ENCODE measurements at places on chromosomes 13 and 19.

DNA sequence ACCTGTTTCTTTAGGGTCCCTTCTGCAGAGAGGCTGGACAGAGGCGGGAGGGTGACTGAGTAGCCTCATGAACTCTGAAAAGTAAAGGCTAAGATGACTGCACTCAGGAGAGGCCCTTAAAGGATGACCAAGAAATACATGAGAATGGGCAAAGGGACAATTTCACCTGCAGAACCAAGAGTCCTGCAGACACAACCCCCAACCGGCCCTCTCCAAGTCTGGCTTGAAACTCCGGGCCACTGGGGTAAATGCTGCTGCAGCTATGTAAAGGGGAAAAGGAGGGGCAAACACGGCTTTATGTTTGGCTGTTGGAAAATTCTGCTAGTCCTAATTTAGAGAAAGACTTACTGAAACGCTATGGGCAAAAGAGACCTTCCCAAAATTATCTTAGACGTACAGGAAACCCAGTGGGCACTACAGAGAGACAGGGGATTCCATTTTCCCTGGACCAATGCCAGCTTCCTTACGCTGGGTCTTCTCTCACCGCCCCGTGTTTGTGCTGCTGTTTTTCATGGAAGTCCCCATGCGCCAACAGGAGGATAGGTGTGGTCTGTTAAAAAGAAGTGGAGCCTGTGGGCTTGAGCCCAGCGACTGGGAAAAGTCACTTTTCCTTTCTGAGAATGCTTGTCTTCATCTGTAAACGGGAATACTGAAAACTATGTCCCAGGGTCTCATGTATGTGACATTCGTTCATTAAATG, 10.6 kb downstream of the COL4A2 start:
- no peak for DNase-seq

DNA sequence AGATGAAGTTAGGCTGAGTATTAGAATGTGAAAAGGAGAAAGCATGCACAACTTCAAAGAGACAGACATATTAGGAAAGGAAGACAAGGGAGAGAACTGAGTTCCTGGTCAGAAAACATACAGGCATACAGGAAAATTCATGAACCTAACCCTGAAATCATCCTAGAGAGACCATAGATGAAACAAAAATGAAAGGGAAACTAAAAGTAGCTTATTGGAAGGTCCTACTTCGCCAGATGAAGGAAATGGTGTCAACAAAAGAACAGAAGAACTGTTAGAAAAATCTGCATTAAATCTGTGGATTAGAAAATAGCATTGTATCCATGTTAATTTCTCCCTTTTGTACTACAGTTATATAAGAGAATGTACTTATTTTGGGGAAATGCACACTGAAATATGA, 169.0 kb upstream of the UFM1 start:
- no peak for DNase-seq

DNA sequence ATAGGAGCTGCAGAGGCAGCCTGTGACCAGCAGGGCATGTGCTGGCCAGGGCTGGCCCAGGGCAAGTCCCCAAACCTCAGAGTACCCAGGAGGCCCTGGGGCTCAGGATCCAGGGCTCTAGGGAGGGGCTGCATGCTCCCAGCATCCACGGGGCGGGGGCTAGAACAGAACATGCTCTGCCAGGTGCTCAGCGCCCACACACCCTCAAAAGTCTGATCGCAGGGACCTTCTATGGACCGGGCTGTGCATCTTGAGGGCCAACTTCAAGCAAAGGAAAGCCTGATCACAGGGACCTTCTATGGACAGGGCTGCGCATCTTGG, 33.5 kb downstream of the ELL start:
- DNase-seq: no peak

DNA sequence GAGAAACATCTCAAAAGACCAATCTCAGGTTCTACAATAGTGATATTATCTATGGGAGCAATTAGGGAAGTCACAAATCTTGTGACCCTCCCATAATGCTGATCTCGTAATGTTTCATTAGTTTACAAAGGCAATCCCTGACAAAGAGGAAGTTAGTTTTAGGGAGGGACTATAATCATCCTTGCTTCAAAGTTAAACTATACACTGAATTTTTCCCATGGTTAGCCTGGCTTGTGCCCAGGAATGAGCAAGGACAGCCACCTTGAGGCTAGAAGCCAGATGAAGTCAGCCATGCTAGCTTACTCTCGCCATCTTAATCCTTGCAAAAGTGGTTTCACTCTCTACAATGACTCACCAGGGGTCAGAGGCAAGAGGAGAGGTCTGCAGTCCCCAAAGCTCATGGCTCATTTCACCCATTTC, 5.4 kb downstream of the CEACAM3 start:
- no peak for DNase-seq

- no peak for DNase-seq
These were observed 1422.4 kb upstream of the MIR17HG start for GRCh38 chr13:89925107-89925506.

GRCh38 chr19:56119582-56119978, 1.5 kb downstream of the ZNF787 start:
- no peak for DNase-seq

DNA sequence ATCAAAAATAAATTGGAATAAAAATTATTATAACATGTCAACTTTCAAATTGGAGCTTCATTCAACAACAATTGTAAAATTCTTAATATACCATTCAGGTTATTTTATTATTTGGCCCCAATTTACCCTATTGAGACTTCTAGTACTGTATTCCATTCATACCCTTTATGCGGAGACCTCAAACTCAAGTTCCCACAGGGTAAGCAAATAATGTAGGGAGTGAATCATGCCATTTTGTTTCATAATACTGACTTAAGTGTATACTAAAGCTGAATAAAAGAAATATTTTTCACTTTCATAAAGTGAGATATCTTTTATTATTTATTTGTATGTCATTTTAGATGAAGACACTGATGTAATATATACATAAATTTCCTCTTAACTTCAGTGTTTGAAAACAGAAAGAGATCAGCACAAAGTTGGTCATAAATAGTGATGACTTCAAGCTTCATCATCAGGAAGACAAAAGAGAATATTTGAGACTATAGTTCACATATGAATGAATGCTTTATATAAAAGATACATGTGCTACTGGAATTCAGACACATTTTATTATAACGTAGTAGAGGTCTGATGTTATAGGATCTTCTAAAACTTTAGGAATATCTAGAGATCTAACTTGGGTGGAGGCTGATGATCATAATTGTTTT, 894.4 kb upstream of the PCDH9 start:
- DNase-seq: no peak

GRCh38 chr13:34352958-34353357, 535.0 kb downstream of the RFC3 start:
- no peak for DNase-seq

DNA sequence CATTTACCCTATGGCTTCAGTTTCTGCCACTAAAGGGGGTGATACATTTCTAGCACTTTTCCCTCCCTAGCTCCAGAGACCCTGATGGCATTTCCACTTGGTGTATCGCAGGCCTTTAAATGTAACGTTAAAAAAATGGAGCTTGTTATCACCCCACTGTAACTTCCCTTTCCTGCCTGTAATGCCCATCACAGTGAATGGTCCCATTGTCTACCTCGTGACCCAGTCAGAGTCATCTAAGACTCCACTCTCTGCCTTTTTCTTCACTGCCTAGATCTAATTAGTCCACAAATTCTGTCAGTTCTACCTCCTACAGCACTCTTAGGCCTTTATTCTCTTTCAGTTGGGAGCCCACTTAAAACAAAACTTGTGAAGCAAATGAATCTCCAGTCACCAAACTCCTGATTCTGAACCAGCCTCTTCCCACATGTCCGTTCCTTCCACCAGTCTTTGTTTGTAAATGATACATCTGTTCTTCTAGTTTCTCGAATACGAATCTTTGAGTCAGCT, 64.8 kb downstream of the NHLRC3 start:
- DNase-seq: no peak

DNA sequence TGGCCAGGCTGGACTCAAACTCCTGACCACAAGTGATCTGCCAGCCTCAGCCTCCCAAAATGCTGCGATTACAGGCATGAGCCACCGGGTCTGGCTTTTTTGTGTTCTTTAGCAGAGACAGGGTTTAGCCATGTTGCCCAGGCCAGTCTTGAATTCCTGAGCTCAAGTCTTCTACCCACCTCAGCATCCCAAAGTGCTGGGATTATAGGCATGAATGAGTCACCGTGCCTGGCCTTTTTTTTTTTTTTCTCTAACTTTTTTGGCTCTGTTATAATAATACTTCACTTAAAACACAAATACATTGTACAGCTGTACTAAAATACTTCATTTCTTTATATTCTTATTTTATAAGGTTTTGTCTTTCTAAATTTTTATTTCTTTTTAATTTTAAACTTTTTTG, 599.5 kb upstream of the PCDH9 start:
- DNase-seq: no peak

GRCh38 chr19:3403489-3404323, 37.3 kb downstream of the NFIC start:
- no peak for DNase-seq

GRCh38 chr19:3404324-3405260, 38.2 kb downstream of the NFIC start:
- DNase-seq: no peak

GRCh38 chr13:114070098-114070799, 62.2 kb downstream of the RASA3 start:
- DNase-seq: no peak

DNA sequence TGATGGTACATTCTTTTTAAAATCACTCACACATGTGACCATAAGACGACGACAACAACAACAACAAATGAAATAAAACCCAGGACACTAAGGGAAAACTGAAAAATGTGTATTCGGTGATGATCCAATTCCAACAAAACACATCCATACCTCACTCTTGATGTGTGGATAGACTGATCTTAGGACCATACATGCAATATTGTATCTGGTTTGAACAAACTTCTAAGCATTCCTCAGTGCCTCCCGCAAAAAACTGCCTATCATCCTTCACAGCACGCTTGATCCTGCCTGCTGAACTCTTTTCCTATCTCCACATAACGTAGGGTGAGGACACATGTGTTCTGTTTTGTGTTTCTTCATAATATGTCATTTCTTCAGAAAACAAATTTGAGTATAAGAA, 415.2 kb downstream of the KCTD12 start:
- DNase-seq: no peak

GRCh38 chr13:20848944-20849343, 53.6 kb downstream of the XPO4 start:
- DNase-seq: no peak

DNA sequence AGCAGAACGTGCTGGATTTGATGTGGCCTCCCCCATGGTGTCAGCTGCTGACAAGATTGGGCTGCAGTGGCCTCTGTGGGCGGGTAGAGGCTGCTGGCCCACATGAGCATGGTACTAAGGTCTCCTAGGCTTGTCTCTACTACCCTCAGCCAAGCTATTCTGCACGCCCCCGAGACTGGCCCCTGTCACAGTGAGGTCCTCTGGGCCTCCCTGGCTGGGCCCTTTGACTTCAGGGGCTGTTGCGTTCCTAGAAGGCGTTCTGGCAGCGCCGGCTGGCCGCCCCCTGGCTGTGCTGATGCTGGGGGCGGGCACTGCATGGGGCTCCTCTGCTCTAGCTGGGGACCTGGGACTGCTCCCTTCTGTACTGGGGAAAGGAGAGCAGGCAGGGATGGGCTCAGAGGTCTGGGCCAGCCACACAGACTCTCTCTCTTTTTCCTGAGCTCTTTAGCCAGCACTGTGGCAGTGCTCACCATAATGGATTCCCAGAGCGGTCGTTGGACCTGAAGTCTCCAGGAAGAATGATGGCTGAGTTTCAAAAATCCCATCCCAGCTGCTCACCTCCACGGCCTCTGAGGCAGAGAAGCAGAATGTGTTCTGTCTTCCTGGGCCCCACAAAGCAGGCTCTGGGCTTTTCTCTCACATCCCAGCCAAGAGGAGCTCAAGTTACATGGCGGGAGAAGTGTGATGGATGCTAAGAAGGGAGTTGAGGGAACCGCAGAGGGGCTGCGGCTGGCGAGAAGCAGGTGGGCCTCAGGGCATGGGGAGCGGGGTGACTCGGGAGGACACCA, 32.3 kb downstream of the TSSK6 start:
- no peak for DNase-seq

DNA sequence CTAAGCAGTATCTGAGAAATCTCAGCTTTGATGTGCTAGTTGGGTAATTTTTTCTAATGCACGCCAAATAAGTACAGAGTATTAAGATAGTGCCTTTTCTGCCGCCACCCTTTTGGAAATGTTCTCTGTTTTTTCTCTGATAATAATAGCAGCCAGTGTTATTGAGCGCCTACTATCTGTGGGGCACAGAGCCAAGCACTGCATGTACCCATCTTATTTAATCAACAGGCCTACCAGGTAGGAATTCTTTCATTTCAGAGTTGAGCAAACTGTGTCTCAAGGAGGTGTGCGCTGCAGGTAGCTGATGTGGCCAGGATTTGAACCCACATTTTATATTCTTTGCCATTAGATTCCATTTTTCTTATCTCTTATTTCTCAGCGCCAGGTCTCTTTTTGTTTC, 1.4 kb downstream of the EPN1 start:
- no peak for DNase-seq

DNA sequence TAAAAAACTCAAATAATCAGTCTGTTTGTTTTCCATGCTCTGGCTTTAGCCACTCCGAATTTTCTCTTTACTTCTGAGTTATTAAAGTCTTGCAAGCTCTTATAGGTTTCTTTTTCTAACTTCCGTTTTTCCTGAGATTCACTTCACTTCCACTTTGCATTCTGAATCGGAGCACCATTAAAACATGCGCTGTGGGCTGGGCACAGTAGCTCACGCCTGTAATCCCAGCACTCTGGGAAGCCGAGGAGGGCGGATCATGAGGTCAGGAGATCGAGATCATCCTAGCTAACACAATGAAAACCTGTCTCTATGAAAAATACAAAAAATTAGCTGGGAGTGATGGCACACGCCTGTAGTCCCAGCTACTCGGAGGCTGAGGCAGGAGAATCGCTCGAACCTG, 357.9 kb downstream of the SLITRK6 start:
- no peak for DNase-seq

- DNase-seq: peak; percentile 41
These were observed 441.5 kb upstream of the KLF12 start for GRCh38 chr13:74575729-74576125.

DNA sequence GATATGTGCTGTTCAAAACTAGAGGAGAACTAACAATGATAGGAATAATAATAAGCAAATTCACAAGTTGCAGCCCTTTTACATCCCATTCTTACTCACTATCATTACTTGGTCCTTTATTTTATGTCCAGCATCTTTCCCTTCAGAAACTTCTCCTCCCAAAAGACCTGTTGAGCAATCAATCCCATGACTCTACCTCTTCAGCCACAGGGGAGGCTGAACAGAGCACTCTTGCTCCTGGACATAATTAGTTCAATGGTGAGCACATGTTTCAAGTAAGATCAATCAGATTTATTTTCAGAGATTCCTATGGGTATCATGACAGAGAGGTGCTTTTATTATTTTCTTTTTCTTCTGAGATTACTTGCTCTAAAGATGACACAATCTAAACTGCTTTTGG, 260.0 kb downstream of the COG6 start:
- no peak for DNase-seq

GRCh38 chr19:53958823-53959757, 3.6 kb upstream of the CACNG8 start:
- no peak for DNase-seq

- DNase-seq: no peak
These were observed 73.3 kb upstream of the LRCH1 start for GRCh38 chr13:46479691-46480090.

- DNase-seq: no peak
These were observed 129.3 kb downstream of the ATP11A start for GRCh38 chr13:112819111-112819510.

GRCh38 chr19:33349319-33350289, 23.9 kb upstream of the CEBPG start:
- DNase-seq: no peak

GRCh38 chr13:107838588-107839161, 376.7 kb downstream of the LIG4 start:
- no peak for DNase-seq

Data from activated naive CD4-positive, alpha-beta T cell treated with anti-CD3 and anti-CD28 coated beads, Interleukin-2, amount 50 U/mL, for 16 hours (primary cell).